NCI-H187 (cell line): ENCODE measurements at places on chromosomes 13 and 19.

GRCh38 chr13:45337395-45337794 is 3.6 kb downstream of the TPT1 start:
- DNase-seq = no peak

- DNase-seq = no peak
These were observed 81.0 kb downstream of the CCNA1 start for GRCh38 chr13:36513266-36513665.

GRCh38 chr19:8054169-8054568 is 1.6 kb downstream of the CCL25 start:
- no peak for DNase-seq

- DNase-seq = no peak
These were observed at the start of gene ICAM3 for GRCh38 chr19:10339380-10339960. ICAM3 (minus strand) TSS chr19:10339624; CDS start chr19:10339614, 10 bp downstream.

DNA sequence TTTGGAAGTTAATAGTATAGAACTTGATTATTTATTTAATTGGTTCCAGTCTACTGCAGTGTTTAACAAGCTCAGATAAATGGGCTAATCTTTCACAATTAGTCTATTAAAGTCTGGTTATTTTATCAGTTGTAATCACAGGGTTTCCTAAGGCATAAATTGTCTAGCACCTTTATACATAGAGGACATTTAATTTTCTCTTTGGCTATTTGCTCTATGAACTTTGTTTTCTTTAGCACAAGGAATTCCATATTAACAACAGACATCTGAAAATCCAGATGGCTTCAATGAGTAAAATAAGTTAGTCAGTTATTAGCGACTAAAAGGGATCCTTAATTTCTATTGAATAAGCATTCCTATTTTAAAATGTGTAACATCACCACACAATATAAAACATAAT is 1350.8 kb upstream of the SLC10A2 start:
- no peak for DNase-seq

DNA sequence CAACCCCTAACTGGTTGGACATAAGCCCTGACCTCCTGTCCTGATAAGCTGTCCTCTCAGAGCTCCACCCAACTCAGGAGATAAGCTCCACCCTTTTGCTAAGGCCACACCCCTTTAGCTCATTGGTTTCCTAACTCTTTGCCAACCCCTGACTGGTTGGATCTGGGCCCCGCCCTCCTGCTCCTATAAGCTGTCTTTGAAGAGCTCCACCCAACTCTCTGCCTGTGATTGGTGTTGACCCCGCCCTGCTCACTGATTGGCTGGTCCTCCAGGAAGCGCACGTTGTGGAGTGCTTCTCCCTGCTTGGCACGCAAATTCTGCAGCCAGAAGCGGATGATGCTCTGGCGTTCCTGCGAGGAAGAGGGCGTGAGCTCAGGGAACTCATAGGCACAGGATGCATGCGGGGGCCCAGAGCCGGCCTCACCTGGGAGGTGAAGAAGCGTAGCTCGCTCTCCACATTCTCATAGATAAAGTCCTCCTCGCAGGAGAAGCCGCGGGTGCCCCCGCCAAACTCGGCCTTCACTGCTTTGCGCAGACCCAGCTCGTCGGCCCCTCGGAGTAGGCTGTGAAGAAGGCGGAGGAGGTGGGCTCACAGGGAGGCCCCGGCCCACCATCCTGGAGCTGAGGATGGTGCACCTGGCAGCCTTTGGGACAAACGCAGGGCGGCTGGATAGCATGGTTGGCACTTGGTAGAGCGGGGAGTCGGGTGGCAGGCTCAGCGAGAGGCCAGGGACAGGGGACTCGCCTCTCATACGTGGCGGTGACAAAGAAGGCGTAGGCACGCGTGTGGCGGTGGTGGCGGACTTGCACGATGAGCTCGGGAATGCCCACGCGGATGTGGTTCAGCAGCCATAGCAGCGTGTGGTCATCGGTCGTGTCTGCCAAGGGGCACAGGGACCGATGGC is 1.7 kb downstream of the ANO8 start:
- DNase-seq = no peak

GRCh38 chr13:38713046-38713445 is 26.2 kb downstream of the FREM2 start:
- no peak for DNase-seq

DNA sequence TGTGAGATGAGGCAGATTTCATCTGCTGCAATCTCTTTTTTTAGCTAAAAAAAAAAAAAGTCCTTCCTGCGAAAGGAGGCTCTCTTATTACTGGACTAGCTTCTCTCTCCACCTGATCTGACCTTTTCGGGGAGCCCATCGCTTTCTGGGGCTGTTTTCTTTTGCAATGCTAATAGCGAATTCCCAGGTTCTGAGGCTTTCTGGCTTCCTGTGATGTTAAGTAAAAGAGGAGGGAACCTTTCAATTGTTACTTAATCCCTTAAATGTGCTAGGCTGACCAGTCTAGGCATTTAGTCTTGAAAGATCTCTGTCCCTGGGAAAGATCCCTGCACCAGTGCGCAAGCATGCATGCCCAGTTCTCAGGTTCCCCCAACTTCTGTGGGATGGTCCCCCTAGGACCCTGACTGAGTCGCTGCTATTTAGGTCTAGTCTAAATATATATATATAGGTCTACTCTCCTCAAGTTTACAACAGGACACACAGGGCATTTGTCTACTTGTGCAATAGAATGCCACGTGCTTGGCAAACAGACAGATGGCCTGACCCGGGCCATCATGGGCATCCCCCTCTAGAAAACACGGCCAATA is 224.7 kb downstream of the ZNF536 start:
- no peak for DNase-seq

DNA sequence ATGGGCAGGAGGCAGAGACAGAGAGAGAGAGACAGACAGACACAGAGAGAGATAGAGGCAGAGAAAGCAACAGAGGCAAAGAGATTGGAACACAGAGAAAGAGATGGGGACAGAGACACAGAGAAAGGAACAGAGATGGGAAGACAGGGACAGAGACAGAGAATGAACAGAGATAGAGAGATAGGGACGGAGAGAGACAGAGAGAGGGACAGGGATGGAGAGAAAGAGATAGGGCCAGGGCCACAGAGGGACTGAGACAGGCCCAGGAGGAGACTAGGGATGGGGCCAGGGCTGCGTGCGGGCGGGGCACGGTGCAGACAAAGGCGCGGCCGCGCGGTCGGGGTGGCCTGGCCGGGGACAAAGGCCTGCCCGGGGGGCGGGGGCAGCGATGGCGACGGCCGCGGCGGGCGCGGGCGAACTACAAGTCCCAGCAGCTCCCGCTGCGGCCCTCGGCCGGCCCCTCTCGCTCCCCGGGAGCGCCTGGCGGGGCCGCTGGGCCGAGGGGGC is at the start of gene ZNF358:
TSS of gene ZNF358 (plus strand) at position 459 of the 507 bp plus-strand sequence. CDS start 3,140 bp downstream, outside the sequence.
- no peak for DNase-seq

- DNase-seq = no peak
These were observed 18.6 kb upstream of the LAIR1 start for GRCh38 chr19:54383330-54383729.

DNA sequence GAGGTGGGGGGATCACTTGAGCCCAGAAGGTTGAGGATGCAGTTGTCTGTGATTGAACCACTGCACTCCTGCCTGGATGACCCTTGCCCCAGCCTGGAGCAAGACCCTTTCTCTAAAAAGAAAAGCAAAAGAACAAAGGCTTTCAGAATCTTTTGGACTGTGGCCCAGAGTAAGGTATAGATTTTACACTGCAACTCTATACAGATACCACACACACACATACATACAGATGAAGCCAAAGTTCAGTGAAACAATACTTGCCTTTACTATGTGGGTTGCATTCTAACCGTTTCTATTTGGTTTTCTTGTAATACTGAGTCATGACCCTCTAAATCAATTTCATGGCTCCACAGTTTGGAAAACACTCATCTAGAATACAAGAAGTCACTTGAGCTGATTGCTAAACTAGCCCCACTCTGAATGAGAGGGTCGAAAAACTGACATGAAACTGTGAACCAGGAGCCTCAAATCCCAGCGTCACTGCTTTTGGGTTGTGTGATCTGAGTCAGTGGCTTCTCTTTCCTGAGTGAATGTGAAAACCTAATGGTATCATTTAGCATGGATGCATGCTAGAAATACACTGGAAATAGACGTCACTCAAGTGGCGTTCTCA is 756.1 kb downstream of the UQCRFS1 start:
- no peak for DNase-seq

DNA sequence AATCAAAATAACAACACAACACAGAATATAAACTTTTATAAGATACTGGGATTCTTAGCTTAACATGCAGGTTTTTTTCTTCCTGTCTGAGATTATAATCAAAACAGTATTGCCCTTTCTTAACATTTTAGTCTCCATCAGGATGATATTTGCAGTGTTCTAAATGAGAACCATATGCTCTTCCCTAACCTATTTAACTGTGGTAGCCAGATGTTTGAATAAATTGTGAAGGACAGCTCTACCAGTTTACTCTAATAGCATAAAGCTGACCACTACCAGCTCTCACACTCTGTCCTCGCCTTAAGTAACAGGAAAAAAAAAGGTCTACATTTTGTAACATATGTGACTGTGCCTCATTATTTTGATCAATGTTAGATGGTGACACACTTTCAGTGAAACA is 618.7 kb upstream of the SGCG start:
- no peak for DNase-seq

- DNase-seq = no peak
These were observed 7.2 kb downstream of the GAS6 start for GRCh38 chr13:113856716-113857065.

DNA sequence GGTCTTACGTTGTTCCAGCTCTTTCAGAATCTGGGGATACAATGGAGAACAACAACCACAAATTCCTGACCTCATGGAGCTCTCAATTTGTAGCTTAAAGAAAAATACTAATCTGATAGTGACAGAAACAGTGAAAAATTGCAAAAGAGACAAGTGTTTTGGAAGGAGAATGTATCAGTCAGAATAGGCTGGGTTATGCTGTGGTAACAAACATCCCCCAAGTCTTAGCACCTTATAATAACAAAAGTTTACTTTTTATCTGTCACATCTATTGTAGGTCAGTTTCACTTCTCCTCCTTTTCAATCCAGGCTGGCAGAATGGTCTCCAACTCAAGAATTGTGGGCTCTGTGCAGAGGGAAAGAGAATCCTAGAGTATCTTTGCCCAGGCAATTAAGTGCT is 9.5 kb downstream of the FAM187B start:
- DNase-seq = no peak

DNA sequence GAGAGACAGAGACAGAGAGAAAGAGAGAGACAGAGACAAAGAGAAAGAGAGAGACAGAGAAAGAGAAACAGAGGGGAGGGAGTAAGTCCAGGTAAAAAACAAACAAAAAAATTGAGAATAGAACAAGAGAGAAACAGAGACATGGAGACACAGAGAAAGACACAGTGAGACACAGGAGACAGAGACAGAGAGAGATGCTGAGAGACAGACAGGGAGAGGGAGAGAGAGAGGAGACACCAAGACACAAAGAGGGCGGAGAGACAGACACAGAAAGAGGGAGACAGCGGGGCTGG is 5.8 kb upstream of the PROZ start:
- DNase-seq = no peak

GRCh38 chr13:114249077-114249476 is 14.4 kb downstream of the CDC16 start:
- no peak for DNase-seq
